ENCODE measurements at places on chromosomes 4 and X.

- DNase-seq, result no peak
Measured at GRCh38 chr4:53730031-53730805, 138.9 kb upstream of the LNX1 start.

DNA sequence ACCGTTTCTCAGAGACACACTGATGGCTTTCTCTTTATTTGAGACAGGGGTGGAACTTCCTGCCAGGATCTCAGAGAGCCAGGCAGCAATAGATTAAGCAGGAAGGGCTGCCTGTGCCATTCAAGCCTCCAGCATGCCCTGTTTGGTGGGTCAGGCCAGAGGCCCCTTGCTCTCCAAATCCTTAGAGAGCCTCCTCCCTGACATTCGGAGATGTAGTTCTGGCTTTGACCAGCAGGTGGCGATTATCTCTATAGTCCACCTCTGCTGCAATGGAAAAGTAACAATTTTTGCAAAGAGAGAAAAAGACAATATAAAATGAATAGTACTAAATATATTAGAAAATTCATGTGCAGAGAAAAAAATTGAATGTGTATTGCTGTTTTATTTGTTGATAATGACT is 93.9 kb downstream of the NXF2B start:
- peak; percentile 68 for DNase-seq

DNA sequence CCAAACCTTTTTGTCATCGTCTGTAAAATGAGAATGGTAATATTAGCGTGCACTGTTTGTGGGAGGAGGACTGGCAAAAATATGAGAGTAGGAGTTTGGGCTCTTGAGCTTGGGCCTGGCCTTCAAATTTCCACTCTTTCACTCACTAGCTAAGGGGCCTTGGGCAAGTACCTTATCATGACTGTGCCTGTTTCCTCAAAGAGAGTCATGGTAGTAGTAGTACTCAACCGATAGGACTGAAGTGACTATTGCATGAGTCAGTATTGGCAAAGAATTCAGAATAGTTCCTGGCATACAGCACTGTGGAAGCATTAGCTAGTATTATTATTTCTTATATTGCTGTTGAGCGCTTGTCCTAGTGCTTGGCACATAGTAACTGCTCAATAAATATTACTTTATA is 16.0 kb upstream of the RBM3 start:
- DNase-seq, result peak; percentile 1

DNA sequence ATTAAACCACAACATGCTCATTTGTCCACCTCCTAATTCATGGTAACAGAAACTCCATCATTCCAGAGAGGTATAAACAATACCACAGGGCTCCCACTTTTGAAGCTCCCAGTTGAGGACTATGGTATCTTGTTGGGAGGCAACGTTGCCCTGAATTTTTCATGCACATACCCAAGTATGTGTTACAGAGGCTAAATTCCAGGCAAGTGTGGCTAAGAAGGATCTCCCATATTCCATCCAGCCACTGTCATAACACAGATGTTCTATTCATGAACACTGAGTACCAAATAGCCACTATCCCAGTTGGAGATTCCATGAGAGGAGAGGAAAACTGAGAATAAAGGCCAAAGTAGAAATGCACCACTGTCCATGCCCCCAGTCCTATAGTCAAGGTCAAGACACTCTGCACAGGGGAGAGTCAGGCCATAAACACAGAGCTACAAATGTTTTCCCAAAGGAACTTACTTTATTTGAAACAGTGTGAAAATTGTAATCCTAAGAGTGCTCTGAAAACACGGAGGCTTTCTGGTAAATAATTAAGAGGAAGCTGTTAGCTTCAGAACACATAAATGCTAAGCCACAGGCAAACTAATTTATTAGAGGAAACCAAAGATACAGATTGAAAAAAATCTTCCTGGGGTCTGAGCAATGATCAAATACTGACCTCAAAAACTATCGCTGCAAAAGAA is 42.4 kb upstream of the TMPRSS11B start:
- no peak for DNase-seq

DNA sequence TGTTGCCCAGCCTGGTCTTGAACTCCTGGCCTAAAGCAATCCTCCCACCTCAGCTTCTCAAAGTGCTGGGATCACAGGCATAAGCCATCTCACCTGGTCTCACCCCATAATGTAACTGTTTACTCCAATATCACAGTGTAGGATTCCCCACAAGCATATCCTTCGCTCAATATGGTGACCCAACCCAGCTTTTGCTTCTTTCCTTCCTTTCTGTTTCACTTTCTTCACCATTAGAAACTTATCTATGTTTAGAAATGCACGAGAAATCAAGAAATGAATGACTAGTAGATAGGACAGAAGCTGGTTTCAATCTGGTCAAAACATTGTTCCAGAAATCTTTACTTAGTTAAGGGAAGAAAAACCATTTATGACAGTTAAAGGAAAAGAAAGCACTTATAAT is 18.9 kb downstream of the TSPAN5 start:
- DNase-seq, result no peak

- no peak for DNase-seq
Measured at GRCh38 chr4:152687974-152688599, 8.3 kb upstream of the TMEM154 start.

- no peak for DNase-seq
Measured at GRCh38 chr4:98334461-98334860, 73.3 kb downstream of the RAP1GDS1 start.

DNA sequence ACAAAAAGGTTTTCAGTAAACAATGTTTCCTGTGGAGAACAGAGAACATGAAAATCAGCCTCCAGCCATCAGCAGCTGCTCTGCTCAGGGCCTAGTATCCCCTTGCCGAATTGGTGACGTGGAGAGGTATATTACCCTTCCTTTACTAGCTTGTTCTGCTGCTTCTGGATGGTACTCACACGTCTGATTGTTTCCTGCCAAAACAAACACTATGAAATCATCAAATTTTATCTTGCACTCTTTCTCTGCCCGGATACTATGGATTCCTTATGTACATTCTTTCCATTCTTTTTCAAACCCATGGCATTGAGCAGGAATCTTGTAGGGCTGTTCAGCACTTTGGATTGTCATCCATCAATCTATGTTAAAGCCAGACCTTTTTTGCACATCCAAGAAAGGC is 18.8 kb upstream of the METAP1 start:
- DNase-seq, result no peak

DNA sequence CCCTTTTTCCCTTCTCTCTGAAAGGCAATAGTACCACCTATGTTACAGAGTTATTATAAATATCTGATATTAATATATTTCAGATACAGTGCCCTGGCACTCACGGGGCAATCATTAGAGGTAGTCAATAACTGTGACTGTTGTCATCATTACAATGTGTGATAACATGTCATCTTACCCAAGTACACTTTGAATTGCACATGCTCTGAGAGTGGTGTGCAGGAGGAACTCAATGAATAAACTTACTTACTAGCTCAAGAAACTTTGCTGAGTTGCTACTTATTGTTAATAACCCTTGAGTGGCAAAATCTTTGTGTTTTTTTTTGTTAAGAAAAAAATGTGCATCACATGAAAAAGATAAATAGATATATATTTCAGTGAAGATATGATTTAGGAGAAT is 275.1 kb upstream of the RASGEF1B start:
- no peak for DNase-seq

GRCh38 chr4:96317891-96318290 is 478.0 kb downstream of the PDHA2 start:
- no peak for DNase-seq

GRCh38 chr4:5982156-5982973 is 35.9 kb downstream of the C4orf50 start:
- no peak for DNase-seq

DNA sequence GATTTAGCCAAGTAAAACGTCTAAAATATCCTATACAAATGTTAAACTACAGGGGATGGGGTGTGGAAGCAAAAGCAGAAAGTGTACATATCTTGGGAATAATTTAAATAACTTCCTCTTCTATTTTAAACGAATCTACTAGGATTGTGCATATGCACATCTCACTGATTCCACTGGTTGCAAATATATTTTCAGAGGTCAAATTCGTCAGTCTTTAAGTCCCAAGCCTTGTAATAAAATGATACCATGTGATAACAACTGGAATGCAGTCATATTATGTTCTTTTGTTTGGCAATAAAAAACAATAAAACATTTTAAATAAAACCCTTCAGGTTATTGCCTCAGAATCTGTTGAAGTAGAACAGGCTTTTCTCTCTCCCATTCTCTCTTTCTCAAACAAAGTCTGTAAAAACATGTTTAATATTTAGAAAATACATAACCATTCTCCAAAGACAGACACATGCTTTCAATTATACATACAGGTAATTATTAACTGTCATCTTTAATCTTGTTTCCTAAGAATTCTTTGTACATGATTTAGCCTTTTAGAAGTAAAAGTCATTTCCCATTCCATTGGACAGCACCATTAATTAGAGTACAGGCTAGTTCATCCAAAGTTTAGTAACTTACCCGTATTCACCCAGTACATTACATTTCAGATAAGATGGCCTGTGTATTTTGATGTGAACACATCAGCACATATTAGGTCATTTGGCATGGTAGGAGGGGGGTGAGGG is 421.1 kb downstream of the PCDH7 start:
- no peak for DNase-seq
